Activated CD4-positive, alpha-beta T cell treated with anti-CD3 and anti-CD28 coated beads, Interleukin-2, amount 10 ng/mL, durations not matched to agents 7 days and 5 days (primary cell): ENCODE measurements at places on chromosomes 16 and 17.

- no peak for DNase-seq
Observed at GRCh38 chr17:72158895-72159885, 38.4 kb downstream of the SOX9 start.

GRCh38 chr16:28858421-28858820, 5.2 kb upstream of the SH2B1 start:
- no peak for DNase-seq

GRCh38 chr17:62725791-62726249, 82.3 kb downstream of the MARCHF10 start:
- DNase-seq = no peak

- no peak for DNase-seq
Observed at GRCh38 chr16:84093120-84093878, 23.4 kb downstream of the MBTPS1 start.

DNA sequence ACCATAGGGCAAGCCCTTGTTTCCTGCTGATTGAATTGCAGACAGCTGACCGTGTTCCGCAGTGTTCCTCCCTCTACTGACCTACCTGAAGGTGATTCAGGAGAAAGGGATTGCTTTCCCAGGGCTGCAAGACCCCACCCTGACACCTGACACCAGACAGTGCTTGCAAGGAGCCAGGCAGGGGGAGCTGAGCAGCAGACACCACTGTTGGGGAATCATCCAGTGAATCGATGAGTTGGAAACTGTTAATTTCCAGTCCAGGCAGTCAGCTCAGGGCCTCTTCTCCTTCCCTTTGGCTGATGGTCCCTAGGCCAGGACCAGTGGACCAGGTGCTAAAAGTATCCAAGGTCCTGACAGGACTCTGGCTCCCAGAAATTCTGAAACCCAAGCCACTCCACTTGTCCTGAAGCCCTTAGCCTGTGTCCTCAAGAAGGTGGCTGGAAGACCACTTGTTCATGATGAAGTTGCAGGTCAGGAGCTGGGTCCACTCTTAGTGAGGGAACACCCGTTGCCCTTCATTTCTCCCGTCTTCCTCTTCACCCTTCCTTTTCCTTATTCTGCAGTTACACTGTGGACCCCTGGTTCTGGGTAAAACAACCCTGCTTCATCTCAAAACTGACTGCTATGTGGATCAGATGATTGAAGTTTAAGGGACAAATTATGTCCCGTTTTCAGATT, 9.5 kb upstream of the UNK start:
- DNase-seq = no peak

GRCh38 chr16:73951481-73951880, 345.1 kb upstream of the PSMD7 start:
- no peak for DNase-seq

GRCh38 chr16:86387468-86388440, 122.6 kb upstream of the FOXF1 start:
- no peak for DNase-seq

- DNase-seq = no peak
Observed at GRCh38 chr17:80386341-80386740, 28.6 kb upstream of the ENDOV start.

GRCh38 chr17:49677933-49678847, at the start of gene SPOP:
Gene SPOP, minus strand, starts transcription at chr17:49678097. Its CDS starts 55,287 bp downstream, at chr17:49622810.
- DNase-seq = peak; percentile 99

DNA sequence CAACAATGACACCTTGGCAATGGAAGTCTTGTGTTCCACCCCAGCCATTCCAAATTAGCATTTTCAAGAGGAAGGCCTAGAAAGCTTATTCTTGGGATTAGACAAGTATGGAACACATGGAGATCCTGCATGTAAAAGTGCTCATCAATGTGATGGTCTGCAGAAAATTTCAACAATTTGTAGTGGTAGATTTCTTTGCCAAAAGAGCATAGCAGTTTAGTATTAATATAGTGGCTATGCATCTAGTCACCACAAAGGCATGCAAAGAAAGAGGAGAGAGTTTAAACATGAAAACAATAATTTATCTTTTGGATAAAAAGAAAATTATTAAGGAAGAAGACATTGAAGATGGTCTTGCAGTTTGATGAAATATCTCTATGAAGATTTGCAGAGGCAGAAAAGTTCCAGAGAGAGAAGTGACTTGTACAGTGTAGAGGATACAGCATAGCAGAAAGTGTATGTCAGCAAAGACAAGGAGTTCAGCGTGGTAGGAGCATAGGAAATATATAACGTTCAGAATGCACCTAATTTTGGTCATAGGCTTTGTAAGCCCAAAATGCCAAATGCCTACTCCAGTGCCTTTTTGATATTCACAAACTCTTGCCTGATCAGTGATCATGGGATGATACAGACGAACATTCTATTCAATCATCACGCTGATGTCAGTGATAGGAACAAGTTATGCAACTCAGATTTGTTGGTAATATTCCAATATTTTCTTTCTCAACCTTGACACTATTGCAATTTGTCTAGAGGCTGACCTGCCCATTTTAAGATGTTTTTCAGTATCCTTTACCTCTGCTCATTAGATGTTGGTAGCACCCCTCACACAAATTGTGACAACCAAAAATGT, 727.9 kb upstream of the SOX9 start:
- DNase-seq = no peak

- DNase-seq = no peak
Observed at GRCh38 chr16:81774348-81774747, 4.7 kb upstream of the PLCG2 start.

GRCh38 chr16:73753931-73754330, 542.7 kb upstream of the PSMD7 start:
- DNase-seq = no peak

GRCh38 chr17:39736319-39737165, 1.2 kb upstream of the GRB7 start:
- no peak for DNase-seq

GRCh38 chr17:721540-721937, 6.9 kb upstream of the VPS53 start:
- DNase-seq = no peak
